AG09319 (cell line): ENCODE measurements at places on chromosomes 1 and 21.
A peak's percentile ranks its signal among the peaks of the same experiment; 100 is the strongest.

DNA sequence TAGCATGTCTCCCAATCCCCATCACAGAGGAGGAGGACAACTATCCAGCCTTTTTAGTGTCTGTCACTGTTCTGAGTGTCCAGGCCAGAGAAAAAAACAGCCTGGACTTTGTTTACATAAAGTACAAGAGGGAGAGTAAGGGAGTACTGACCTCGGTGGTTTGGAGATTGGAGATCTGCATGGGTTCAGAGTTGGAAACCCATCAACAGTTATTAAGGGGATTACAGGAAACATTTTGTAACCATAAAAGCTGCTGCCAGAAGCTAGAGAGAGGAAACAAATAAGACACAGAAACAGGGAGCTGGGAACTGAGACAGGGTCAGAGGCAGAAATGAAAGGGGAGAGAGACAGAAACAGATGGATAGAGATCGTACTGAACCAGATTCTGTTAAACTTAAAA is 131.5 kb upstream of the CTTNBP2NL start:
- DNase-seq, result no peak

DNA sequence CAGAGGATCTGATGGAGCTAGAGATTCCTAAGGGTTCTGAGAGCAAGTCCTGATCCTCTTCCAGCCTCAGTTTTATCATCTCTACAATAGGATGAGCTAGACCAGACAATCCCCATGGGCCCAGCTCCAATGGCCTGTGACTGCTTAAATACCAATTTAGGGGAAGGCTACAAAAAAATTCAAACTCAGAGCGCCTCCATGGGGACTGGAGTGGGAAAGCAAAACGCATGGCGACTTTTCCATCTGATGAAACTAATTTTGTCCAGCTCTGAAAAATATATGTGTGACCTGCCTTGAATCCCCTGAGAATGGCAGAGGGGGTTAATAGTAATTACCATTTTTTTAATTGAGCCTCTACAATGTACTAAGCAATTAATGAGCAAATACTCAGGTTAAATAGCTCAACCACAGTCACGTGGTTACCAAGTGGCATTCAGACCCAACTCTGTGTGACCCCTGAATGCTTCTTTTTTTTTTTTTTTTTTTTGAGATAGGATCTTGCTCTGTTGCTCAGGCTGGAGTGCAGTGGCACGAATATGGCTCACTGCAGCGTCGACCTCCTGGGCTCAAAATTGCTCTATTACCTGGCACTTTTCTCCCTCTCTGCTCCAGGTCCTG is 8.4 kb downstream of the EXTL1 start:
- DNase-seq, result no peak

DNA sequence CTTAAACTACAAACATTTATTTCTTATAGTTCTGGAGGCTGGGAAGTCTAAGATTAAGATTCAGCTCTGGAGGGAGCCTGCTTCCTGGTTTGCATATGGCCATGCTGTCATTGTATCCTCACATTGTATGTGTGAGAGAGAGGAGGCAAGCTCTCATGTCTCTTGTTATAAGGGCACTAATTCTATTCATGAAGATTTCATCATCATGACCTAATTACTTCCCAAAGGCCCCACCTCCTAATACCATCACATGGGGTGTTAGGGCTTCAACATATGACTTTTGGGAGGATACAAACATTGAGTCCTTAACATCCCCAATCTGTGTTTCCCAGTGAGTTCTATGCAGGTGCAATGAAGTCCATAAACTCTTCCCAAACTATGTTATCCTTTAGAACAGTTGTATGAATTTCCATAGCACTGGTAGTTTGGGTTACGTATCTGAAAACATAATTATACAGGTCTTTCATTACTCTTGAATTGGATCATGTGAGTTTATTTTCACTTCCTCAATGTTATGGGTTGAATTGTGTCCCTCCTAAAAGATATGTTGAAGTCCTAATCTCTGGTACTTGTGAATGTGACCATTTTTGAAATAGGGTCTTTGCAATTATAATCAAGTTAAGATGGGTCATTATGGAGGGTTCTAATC is 124.2 kb downstream of the RUNX1 start:
- no peak for DNase-seq

- DNase-seq, result peak; percentile 49
Measured at GRCh38 chr1:16888860-16889816, 6.6 kb upstream of the RNU1-2 start.

DNA sequence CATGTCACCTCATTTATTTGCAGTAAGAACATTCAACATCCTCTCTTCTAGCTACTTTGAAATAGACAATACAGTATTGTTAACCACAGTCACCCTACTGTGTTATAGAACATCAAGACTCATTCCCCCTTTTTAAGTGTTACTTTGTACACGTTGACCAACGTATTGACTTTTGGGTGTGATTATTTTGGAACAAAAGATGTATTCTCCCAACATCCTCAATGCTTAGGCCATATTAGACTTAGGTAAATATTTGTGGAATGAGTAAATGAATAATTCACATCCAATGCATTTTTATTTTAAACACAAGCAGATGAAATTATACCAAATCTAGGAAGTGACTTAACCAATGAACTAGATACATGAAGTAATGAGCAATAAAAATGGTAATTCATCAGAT is 296.6 kb downstream of the CHRM3 start:
- DNase-seq, result no peak
